ENCODE measurements at places on chromosomes 7 and 10. TPM values are rescaled to one million over a fixed set of nuclear protein-coding genes. Genes with fewer than 3 reads are reported as not detected.

GRCh38 chr10:11337516-11337915 is 273.9 kb downstream of the USP6NL start:
- DNase-seq, result no peak
- H3K27ac ChIP-seq, result no peak overlapping the region
- H3K4me1 ChIP-seq, result no peaks in the 10 kb centered on the region
- H3K27me3 ChIP-seq, result no peaks in the 10 kb centered on the region

DNA sequence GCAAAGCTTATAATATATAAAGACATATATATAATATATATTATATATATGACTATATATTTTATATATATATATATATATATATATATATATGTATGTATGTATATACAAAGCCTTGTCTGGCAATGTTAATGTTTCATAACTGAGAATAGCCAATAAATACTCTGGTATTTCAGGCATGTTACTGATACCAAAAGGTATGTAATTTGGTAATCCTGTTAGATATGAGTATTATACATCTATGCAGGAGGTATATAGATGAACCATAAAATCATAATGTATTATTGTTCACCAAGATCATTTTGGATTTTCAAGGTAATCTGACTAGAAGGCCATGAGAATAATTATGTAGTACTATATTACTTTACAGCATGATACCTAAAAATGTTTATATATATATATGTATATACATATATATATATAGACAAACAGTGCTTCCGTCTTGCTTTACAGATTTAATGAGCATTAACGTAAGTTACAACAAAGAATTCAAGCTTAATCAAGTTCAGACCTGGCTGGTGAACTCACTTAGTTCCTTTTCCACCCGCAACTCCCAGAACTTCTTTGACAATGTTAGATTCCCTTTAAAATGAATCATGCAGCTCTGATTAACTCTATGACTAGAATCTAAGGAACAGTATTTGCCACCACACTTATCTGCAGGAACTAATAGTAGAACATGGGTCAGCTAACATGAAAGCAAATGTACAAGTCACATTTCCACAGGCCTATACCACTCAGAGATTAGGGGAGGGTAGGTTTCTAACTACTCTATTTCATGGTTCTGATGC is 82.7 kb downstream of the SLC25A13 start:
- no peaks in the 10 kb centered on the region for H3K36me3 ChIP-seq
- H3K4me3 ChIP-seq, result no peak overlapping the region
- peaks cover 15% of the 10 kb centered on the region for H3K4me1 ChIP-seq

DNA sequence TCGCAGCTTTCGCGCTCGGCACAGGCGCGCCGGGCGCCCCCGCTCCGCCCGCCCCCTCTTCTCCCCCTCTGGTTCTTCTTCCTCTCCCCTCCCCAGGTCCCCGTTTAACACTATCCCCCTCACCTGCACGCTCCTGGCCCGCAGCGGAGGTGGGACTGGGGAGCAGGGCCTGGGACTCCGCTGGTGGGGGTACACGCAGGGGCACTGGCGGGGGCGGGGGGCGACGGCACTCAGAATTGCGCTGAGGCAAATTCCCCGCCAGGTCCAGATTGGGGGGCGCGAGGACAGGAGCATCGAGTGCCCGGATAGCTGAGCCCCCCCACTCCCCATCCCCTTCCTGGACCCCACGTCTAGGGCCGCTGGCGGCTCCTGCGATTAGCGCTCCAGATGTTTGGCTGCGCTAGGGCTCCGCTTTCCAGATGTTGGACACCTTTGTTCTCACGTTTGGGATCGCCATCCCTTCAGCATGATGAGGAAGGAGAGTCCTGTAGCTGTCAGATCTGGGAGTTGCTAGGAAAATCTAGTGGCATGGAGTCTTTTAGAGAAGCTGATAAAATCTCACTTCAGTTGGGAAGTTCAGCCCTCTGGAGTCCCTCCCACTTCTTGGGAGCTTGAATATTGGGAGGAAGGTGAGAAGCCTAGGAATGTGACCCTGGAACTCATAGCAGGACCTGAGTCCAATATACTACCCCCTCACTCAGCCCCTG is 31.4 kb upstream of the PAX2 start:
- no peak overlapping the region for H3K4me3 ChIP-seq
- H3K36me3 ChIP-seq, result no peaks in the 10 kb centered on the region
- no peaks in the 10 kb centered on the region for H3K4me1 ChIP-seq

The ZMYND11 gene
- total RNA-seq, result 66.0 TPM

The RET gene
- total RNA-seq, result not detected

DNA sequence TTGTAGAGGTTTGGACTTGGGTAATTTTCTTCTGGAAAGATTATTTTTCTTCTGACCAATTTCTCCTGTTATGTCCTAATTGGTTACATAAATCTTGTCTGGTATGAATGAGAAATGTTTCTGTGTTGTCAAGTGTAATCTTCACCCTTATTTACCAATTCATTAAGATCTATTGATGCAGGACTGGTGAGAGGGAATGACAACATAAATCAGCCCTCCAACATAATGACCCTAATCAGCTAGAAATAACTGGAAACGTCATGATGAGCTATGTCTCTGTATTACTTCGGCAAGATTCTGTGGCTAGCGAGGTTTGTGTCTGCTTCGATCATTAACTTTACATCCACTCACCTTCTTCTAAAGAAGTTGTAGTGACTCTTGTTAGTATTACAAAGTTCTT is 3.5 kb downstream of the FOXP2 start:
- no peak overlapping the region for H3K4me3 ChIP-seq
- DNase-seq, result no peak
- no peak overlapping the region for H3K27ac ChIP-seq
- H3K4me1 ChIP-seq, result peaks cover 27% of the 10 kb centered on the region
- H3K36me3 ChIP-seq, result no peaks in the 10 kb centered on the region

DNA sequence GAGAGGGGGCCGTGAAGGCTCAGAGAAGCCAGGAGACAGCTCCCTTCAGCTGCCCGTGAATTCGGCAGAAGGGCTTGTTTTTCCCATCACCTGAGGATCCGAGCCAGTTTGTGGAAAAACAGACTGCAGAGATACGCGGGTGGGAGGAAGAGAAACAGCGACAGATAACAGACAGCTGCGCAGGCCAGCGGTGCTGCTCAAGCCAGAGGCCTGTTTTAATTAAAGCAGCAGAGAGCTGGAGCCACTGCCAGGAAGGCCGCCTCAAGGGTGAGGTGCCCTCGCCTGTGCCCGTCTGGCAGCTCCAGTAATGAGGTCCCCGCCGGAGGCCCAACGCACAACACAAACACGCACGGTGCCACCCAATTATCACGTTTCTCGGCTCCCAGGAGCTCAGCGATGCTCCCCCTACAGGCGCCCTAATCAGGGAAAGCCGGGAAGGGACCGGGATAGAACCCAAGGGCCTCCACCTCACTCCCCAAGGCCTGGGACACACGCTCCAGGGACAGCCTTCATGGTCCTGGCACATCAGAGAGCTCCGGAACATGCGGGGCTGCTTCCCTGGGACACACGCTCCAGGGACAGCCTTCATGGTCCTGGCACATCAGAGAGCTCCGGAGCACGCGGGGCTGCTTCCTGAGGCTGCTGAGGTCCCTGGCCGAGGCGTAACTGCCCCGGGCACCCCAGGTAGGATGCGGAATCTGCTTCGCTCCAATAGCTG is 60.6 kb upstream of the DNAAF5 start:
- H3K27me3 ChIP-seq, result no peaks in the 10 kb centered on the region
- no peaks in the 10 kb centered on the region for H3K36me3 ChIP-seq
- H3K27ac ChIP-seq, result no peak overlapping the region
- peak; percentile 35 for DNase-seq
- H3K4me1 ChIP-seq, result peaks cover 11% of the 10 kb centered on the region

DNA sequence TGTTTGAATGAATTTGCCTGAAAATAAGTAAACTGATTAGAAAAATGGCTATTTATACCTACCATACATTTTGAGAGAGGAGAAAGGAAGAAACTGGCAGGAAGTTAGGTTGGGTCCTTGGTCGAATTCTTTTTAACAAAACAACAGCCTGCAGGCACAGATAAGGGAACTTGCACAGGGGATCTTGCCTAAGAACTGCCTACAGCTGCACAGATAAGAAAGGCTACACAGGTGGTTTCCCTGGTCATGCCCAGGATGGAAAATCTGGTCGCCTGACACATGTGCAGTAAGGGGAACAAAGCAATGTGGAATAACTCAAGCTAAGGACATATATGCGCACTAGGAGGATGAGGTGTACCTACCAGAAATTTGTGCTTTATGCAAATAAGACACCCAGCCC is 732.1 kb upstream of the POT1 start:
- H3K4me1 ChIP-seq, result no peaks in the 10 kb centered on the region
- H3K36me3 ChIP-seq, result no peaks in the 10 kb centered on the region
- no peak overlapping the region for H3K4me3 ChIP-seq

The FAM180A gene
- total RNA-seq, result 60.1 TPM

- H3K27ac ChIP-seq, result no peak overlapping the region
- no peaks in the 10 kb centered on the region for H3K27me3 ChIP-seq
- H3K36me3 ChIP-seq, result peaks cover 52% of the 10 kb centered on the region
- no peak overlapping the region for H3K4me3 ChIP-seq
- DNase-seq, result no peak
Observed at GRCh38 chr7:6117533-6117932, 86.4 kb downstream of the ANKRD61 start.

GRCh38 chr7:28299556-28299955 is 112.8 kb upstream of the CREB5 start:
- peaks cover 38% of the 10 kb centered on the region for H3K4me1 ChIP-seq
- no peak overlapping the region for H3K27ac ChIP-seq
- DNase-seq, result no peak
- H3K27me3 ChIP-seq, result no peaks in the 10 kb centered on the region

The CTAGE15 gene
- not detected for total RNA-seq

The ITIH2 gene
- total RNA-seq, result not detected

DNA sequence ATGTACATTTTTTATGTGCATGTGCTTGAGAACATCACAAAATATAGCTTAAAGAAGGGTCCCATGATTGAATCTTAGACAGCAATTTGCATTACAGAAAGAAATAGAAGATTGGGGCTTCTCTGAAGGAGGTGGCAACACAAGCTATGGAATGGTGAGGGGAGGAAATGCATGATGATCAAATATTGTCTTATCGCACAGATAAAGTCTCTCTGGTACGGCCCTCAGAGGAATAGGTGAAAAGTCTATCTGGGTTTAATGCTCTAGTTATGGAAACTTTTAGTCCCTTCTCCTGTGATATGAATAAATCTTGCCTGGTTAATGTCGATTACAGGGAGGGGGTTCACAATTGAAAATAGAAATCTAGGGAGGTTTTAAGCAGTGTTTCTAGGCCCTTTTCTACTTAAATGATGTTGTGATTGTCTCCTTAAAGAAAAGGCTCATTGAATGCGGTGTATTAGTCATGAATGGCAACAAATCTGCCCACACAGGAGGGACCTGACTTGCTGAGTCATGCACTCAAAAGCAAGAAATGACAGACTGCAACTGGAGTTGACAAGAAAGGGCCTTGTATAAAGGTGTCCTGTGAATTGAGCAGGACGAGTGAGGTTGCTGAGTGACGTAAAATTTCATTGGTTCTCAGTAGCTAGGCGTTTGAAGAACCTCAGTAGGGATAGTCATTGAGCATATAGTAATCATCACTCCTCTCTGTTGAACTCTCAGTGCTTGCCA is 133.4 kb upstream of the CSTF2T start:
- H3K27me3 ChIP-seq, result no peaks in the 10 kb centered on the region
- DNase-seq, result peak; percentile 79
- H3K27ac ChIP-seq, result peak overlapping the region; percentile 26
- peaks cover 9% of the 10 kb centered on the region for H3K4me1 ChIP-seq
- H3K36me3 ChIP-seq, result 0 out of 2 replicates have a peak, but pooled peaks cover 9% of the 10 kb centered on the region

The DEPP1 gene
- total RNA-seq, result 10.1 TPM

DNA sequence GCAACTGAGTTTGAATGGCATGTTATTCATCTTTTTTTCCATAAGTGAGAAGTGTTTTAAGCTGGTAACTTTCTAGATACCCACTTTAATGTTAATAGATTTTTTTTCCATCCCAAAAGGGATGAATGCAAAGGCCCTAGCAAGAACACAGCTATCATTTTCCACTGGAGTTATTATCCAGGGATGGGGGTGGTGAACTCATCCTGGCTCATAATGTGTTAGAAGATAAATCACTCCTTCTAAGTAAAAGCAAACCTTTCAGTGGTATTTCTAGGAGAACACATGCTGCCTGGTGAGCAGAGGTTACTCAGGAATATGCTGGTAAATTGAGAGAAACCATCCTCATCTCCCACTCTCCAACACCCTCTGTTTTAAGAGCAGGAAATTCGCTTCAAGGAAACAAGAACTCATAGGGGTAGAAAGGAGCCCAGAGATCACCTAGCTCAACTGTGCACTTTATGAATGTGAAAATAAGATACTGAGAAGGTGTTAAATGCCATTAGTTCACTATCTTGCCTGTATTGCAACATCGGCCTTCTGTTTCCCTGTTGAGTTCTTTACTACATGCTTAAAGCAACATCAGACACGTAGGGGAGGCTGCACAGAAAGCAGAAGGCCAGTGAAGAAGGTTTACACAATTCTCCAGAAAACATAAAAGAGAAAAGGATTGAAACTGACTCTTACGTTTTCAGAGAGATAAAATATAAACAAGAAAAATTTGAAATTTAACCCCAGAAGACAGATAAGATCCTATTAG is 264.0 kb upstream of the PRKCQ start:
- DNase-seq, result no peak
- no peak overlapping the region for H3K27ac ChIP-seq
- H3K4me1 ChIP-seq, result no peaks in the 10 kb centered on the region
- H3K4me3 ChIP-seq, result no peak overlapping the region

DNA sequence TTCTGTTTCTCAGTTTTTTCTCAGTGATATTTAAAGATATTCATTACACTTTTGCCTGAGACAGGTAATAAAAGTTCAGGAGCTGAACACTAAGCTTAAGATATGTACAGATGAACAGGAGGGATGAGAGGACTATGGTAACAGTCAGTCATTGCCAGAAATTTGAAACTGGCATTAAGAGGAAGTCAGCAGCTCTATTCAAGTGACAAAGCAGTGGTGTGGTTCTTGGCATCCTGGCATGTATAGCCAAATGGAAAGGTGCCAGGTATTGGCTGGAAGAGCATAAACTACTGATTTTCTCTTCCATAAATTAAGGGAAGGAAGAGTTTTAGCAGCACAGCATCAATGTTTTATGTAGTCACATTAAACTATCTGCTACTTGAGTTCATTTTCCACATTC is 22.7 kb downstream of the HOXA1 start:
- H3K27me3 ChIP-seq, result no peaks in the 10 kb centered on the region
- DNase-seq, result no peak
- H3K27ac ChIP-seq, result no peak overlapping the region

GRCh38 chr10:66627156-66627555 is 298.7 kb upstream of the LRRTM3 start:
- H3K27ac ChIP-seq, result no peak overlapping the region
- no peaks in the 10 kb centered on the region for H3K27me3 ChIP-seq
- no peaks in the 10 kb centered on the region for H3K36me3 ChIP-seq
- H3K4me3 ChIP-seq, result no peak overlapping the region
- no peak for DNase-seq

DNA sequence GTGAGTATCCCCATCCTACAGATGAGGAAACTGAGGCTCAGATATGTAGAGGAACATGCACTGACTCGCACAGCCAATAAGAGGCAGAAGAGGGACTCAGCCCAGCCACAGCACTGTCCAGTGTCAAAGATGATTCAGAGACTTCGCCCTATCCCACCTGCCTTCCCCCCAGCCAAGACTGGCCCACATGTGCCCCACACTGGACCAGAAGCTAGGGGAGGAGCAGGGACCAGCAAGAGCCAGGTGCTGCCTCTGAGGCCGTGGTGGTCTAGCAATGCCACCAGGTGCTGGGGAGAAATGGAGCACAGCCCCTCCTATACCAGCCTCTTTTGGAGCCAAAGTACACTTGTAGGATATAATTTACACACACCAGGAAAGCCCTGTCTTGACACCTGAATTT is 22.3 kb downstream of the GRID1 start:
- no peak for DNase-seq
- H3K27me3 ChIP-seq, result 0 out of 2 replicates have a peak, but pooled peaks cover 9% of the 10 kb centered on the region
- no peaks in the 10 kb centered on the region for H3K36me3 ChIP-seq
- H3K4me3 ChIP-seq, result no peak overlapping the region
- no peak overlapping the region for H3K27ac ChIP-seq
- no peaks in the 10 kb centered on the region for H3K4me1 ChIP-seq
